Testis (tissue), 5 donors: ENCODE measurements at places on chromosomes 4 and X. TPM values are rescaled to one million over a fixed set of nuclear protein-coding genes. Genes with fewer than 3 reads are reported as not detected.

Gene DDX53
- total RNA-seq: 4.6 TPM

Gene SNX25
- 45.0 TPM for total RNA-seq

DNA sequence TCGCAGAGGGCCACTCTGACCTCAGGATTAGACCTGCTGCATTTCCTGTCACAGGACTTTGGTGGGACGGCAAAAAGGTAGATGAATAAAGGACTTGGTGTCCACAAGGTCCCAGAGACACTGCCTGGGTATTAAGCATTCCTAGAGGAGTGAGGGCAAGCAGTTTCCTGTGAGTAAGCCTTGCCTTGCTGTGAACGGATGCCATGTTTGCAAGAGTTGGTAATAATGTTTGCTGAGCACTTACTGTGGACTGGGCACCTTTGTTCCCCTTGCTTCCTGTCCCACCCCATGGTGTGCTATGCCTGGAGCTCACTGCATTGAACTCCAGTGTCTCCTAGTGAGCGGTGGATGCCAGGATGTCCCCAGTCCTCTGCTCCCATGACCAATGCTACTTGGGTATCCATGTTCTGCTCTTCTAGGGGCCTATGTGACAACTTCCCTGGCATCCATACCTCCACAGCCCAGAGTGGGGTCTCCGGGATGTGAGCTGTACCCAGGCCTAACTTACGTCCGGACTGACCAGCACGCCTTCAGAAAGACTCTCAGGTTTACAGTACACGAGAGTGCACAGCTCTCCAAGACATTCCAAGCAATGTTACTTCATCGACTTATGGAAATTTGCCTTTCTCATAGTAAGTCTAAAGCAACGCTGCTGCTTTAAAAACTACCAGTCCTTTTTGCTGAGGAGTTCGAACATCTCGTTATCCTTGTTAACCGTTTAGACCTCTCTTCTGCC is 95.5 kb upstream of the MSX1 start:
- DNase-seq: no peak
- H3K4me3 ChIP-seq: no peak overlapping the region
- H3K36me3 ChIP-seq: no peaks in the 10 kb centered on the region
- no peaks in the 10 kb centered on the region for H3K27me3 ChIP-seq
- no peaks in the 10 kb centered on the region for H3K4me1 ChIP-seq

GRCh38 chr4:1604181-1604705 is 79.9 kb downstream of the FAM53A start:
- no peaks in the 10 kb centered on the region for H3K27me3 ChIP-seq
- H3K27ac ChIP-seq: no peak overlapping the region
- H3K36me3 ChIP-seq: no peaks in the 10 kb centered on the region
- H3K4me1 ChIP-seq: no peaks in the 10 kb centered on the region
- H3K4me3 ChIP-seq: no peak overlapping the region
- no peak for DNase-seq

GRCh38 chr4:23337292-23337691 is 552.6 kb downstream of the PPARGC1A start:
- H3K27ac ChIP-seq: no peak overlapping the region
- no peak overlapping the region for H3K4me3 ChIP-seq
- no peaks in the 10 kb centered on the region for H3K4me1 ChIP-seq
- no peaks in the 10 kb centered on the region for H3K27me3 ChIP-seq
- no peaks in the 10 kb centered on the region for H3K36me3 ChIP-seq

DNA sequence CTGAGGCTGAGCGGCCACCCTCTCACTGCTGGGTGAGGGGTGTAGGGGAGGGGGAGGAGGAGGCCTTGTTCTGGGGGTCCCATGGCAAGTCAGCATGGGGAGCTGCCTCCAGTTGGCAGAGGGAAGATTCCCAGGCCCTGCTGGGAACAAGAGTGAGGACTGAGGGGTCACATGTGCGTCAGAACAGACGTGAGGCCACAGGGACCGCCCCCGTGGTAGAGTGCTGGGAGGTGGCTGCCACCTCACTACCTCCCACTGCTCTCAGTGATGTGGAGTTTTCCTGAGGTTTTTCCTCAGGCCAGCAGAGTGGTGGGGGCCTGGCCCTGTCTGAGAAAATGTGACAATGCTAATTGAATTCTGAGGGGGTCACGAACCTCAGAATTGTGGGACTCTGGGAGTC is 568 bp downstream of the MAGEC1 start:
- no peak for DNase-seq
- no peaks in the 10 kb centered on the region for H3K27me3 ChIP-seq
